ENCODE measurements at places on chromosomes 5 and 9.

DNA sequence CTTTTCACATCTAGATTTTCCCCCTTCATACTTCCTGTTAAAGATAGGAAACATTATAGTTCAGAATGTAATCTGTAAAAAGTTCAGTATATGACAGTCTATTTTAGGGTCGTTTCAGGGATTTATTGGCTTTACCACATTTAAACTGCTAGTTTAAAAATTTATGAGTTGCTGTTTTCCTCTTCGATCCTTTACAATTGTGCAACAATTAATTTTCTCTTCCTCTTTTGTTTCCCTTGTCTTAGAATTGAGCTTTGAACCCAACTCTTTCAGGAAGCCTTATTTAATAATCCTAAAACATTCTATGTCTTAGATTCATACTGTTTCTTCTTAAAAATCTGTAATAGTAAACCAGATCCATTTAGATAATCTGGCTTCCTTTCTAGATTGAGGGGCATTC is 16.4 kb downstream of the ZSWIM6 start:
- no peak for DNase-seq

GRCh38 chr9:116189683-116190082 is 36.1 kb downstream of the PAPPA start:
- DNase-seq: no peak

- no peak for DNase-seq
These were observed 9.8 kb downstream of the NTNG2 start for GRCh38 chr9:132171702-132172101.

GRCh38 chr5:171418982-171419687 is at the start of gene FGF18:
TSS of gene FGF18 (plus strand) at chr5:171419647. CDS start at chr5:171420200, 553 bp downstream.
- peak; percentile 83 for DNase-seq

Measured in type B pancreatic cell (in vitro differentiated cells).